ENCODE measurements at places on chromosomes 1 and 21. TPM values are rescaled to one million over a fixed set of nuclear protein-coding genes. Genes with fewer than 3 reads are reported as not detected.

The OLFML2B gene
- 0.68 TPM for polyA plus RNA-seq

The TIAM1 gene
- polyA plus RNA-seq = 13.2 TPM

The TMEM82 gene
- polyA plus RNA-seq = not detected

The LCE2B gene
- not detected for polyA plus RNA-seq

The UBE2U gene
- polyA plus RNA-seq = not detected

The KIFAP3 gene
- polyA plus RNA-seq = 256 TPM

The SPRR3 gene
- not detected for polyA plus RNA-seq

The KCNJ10 gene
- not detected for polyA plus RNA-seq

The UTS2 gene
- 2.4 TPM for polyA plus RNA-seq

The TSACC gene
- not detected for polyA plus RNA-seq

The HRNR gene
- polyA plus RNA-seq = not detected

The TCHHL1 gene
- not detected for polyA plus RNA-seq

The CFHR1 gene
- polyA plus RNA-seq = not detected

The ERRFI1 gene
- polyA plus RNA-seq = 72.9 TPM

The TNFSF18 gene
- not detected for polyA plus RNA-seq

The CSF3R gene
- not detected for polyA plus RNA-seq

The C1orf87 gene
- not detected for polyA plus RNA-seq

The LDLRAD1 gene
- not detected for polyA plus RNA-seq

The TEDDM1 gene
- not detected for polyA plus RNA-seq

The C1orf167 gene
- polyA plus RNA-seq = not detected

The SLFNL1 gene
- polyA plus RNA-seq = 0.26 TPM

The C1orf94 gene
- 0.72 TPM for polyA plus RNA-seq

The ACOT11 gene
- not detected for polyA plus RNA-seq

The OR2L8 gene
- polyA plus RNA-seq = not detected

The TRIM17 gene
- 0.14 TPM for polyA plus RNA-seq

The TNFRSF9 gene
- 0.38 TPM for polyA plus RNA-seq

The CAMK2N1 gene
- polyA plus RNA-seq = 54.2 TPM

The S100A3 gene
- not detected for polyA plus RNA-seq

The PLCH2 gene
- polyA plus RNA-seq = 6.6 TPM

The DNAJC28 gene
- polyA plus RNA-seq = 5.5 TPM

The ANKRD34A gene
- polyA plus RNA-seq = 1.7 TPM

The TMEM234 gene
- polyA plus RNA-seq = 24.4 TPM

The CD1B gene
- not detected for polyA plus RNA-seq

The ESPN gene
- not detected for polyA plus RNA-seq

The TPTE gene
- not detected for polyA plus RNA-seq

The C2CD2 gene
- polyA plus RNA-seq = 0.88 TPM

The MR1 gene
- not detected for polyA plus RNA-seq

The GLRX2 gene
- polyA plus RNA-seq = 4.8 TPM

The CAPN8 gene
- not detected for polyA plus RNA-seq

The PLA2G2D gene
- not detected for polyA plus RNA-seq

Measured in neural cell (in vitro differentiated cells).